Endothelial cell (in vitro differentiated cells): ENCODE measurements at places on chromosomes 6 and 20.

- no peak for DNase-seq
These were observed 145.1 kb downstream of the CARMIL1 start for GRCh38 chr6:25424303-25424702.

- DNase-seq = no peak
These were observed 66.3 kb upstream of the CD93 start for GRCh38 chr20:23152308-23152892.

- no peak for DNase-seq
These were observed 58.7 kb downstream of the KIF13A start for GRCh38 chr6:17928514-17929430.

DNA sequence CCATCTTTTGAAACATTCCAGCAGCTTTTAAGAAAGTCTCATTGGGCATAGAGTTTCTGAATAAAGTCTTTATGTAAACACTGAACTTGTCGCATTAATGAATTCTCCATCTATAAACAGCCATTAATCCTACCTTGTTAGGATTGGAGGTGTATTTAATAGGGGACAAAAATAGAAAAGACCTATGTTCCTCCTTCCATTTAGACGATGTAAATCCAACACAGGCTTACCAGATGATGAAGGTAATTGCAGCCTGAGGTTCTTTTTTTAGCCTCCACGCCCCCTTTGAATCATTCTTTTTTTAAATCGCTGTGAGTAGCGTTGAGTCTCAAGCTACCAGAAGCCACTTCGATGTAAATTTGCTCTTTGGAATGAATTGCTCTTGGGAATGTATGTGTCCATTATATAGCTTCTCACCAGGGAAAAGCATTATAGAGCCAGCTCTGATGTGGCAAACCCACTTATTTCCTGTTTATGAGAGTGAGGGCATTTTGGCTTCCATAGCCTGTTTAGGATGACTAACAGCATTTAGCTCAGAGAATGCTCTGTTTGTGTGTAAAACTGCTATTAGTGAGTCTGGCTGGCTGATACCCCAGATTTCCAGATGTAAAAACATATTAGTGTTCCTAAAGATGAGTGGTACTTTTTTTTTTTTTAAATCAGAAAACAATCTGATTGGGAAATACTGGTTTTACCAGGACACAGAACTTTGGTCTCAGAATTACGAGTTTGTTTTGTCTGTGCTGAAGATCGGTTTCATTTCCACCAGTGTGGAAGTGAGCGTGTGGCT is 74.9 kb upstream of the CLDN20 start:
- no peak for DNase-seq

GRCh38 chr6:5138995-5139827 is 54.1 kb downstream of the PPP1R3G start:
- DNase-seq = no peak

DNA sequence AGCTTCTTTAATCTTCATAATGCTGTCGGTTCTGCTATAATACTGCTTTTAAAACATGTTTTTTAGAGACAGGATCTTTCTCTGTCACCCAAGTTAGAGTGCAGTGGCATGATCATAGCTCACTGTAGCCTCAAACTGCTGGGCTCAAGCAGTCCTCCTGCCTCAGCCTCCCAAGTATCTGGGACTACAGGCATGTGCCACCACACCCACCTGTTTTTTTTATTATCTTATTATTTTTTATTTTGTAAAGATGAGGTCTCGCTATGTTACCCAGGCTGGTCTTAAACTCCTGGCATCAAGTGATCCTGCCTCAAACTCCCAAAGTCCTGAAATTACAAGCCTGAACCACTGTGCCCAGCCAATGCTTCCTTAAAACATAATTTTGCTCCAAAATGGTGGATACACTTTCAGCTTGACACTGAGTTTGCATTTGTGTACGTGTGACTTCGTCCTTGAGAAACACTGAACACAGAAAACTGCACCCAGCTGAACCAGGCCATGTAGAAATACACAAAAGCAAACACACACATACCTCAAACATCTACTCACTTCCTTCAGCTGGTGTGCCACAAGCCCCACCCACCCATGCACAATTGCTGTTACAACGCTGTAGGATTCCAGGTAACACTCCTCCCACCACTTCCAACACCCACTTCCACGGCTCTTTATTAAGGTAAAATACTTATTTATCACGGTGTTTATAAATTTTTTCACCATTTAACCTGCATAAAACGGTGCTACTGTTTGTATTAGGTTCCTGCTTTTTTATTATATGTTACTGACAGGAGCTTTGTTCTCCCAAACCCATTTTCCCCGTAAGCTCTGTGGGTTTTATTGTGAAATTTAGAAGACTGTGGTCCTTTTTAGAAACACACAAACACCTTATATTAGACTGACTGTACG is 109.1 kb downstream of the TSHZ2 start:
- DNase-seq = no peak

GRCh38 chr6:144647406-144647964 is 362.4 kb downstream of the UTRN start:
- no peak for DNase-seq

DNA sequence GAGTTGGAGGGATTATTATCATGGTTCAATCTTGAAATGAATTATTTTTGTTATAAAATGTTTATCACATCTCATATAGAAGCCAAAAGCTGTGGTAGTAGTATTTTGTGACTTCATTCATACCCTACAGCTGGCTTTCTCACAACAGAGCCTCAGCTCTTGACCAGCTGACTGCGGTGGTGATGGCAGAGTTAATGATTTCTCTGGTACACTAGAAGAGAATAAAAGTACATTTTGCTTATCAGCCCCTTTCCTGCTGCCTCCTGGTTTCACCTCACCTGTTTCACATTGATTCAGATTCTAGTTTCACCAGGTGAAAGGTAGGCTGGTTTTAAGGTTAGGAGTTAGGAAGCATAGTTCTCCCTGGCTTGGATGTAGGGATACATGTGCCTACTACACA is 55.7 kb downstream of the AFG1L start:
- no peak for DNase-seq

DNA sequence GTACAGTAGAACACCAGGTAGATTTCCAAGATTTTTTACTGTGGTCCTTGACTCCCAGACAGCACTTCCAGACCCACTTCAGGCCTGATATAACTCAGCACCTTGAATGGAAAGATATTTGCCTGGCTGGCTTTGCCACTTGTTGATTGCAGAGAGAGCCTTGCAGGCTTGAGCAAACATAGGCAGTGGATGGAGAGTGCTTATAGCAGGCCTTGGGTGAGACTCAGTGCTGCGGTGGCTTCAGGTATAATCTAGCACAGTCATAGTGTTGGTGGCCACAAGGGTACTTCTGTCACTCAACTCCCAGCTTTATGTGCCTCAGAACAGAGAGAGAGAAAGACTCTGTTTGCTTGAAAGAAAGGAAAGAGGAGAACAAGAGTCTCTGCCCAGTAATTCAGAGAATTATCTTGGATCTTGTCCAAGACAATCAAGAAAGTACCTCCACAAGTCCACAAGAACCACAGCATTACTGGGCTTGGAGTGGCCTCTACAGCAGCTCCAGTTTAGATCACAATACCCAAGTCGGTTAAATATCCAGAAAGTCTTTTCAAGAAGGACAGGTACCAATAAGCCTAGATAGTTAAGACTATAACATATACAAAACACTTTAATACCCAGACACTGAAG is 70.5 kb upstream of the FKBP1C start:
- DNase-seq = no peak

- no peak for DNase-seq
These were observed 189.0 kb downstream of the UST start for GRCh38 chr6:148935705-148936435.

DNA sequence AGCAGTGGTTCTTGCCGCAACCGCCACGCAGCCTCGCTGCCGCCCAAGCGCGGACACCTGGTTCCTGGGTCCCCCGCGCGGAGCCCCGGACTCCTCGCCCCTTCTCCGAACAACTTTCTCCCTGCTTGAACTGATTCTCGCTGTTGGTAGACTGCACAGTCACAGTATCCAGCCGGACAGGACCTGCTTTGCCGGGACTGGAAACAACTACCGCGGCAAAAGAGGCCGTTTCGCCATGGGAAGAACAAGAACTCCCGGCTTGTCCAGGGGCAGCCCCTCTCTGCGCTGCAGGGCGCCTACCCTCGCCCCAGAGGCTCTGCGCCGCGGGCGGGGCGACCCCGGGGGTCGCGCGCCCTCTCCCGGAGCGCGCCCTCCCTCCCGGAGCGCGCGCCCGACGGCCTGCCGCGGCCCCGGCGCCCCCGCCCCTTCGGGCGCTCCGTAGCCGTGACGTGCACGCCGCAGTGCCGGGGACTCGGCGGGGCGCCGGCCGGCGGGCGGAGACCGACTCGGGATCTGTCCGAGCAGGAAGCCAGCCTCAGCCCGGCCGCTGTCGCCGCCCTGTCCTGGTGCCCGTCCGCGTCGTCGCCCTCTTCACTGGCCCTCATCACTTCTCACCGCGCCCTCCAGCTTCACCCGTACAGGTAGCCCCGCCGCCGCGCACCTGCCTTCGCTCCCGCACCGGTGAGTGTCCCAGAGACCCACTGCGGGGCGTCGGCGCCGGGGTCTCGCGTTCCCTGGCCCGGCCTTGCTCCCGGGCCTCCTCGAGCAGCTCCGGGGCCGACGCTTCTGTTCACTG is at the start of gene MYO6:
Gene MYO6 (plus strand): TSS at position 497 of the 796 bp plus-strand sequence. CDS start 68,309 bp downstream, outside the sequence.
- peak; percentile 73 for DNase-seq

- no peak for DNase-seq
These were observed 52.4 kb upstream of the EIF2S2 start for GRCh38 chr20:34164381-34164984.

DNA sequence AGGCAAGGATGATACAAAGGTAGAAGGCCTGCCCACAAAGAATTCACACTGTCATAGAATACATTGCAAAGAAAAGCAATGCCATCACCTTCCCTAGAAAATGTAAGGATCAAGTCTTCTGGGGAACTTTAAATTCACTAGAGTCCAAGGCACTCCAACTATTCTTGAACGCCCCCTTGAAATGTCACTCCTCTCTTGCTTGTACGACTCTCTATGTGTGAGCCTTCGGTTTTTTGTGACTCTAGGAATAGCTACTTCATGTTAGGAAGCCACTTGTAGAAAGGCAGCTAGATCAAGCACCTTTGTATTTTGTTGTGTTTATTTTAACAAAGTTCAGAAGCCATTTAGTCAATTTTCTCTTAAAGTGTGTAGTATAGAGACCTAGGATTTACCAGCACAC is 159.2 kb upstream of the ARID1B start:
- no peak for DNase-seq
